ENCODE measurements at places on chromosomes 6 and 20.

GRCh38 chr6:54403096-54403495 is 94.9 kb downstream of the TINAG start:
- no peak for DNase-seq

DNA sequence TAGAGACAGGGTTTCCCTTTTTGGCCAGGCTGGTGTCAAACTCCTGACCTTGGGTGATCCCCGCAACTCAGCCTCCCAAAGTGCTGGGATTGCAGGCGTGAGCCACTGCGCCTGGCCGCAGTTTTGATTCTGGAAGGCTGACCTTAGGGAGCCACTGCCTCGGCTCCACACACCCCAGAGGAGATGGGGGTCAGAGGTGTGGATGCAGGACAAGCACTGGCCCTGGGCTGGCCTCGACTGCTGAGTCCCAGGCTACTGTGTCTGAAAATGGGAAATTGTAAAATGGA is 1.5 kb downstream of the ZBP1 start:
- no peak for DNase-seq

GRCh38 chr6:118644007-118644406 is 7.4 kb downstream of the CEP85L start:
- DNase-seq, result no peak

GRCh38 chr6:25192590-25193459 is 86.3 kb upstream of the CARMIL1 start:
- DNase-seq, result peak; percentile 57

All from amniotic stem cell (primary cell).